ENCODE measurements at places on chromosomes 16 and 17.

DNA sequence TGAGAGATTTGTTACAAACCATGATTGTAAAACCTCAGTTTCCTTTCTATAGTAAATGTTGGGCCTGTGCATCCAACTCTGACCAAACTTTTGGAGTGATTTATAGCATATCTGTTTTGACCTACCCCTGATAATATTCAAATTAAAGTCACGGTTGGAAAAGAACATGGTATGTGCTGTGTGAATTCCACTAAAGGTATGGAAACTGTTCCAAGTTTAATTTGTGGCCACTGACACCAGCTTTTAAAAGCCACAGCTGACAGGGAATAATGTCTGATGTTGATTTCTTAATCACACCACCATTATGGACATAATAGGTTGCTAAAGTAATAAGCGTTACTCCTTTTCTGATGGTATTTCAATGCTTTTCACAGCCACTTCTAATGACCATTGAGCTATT, 1215.9 kb downstream of the CDH8 start:
- DNase-seq: no peak

DNA sequence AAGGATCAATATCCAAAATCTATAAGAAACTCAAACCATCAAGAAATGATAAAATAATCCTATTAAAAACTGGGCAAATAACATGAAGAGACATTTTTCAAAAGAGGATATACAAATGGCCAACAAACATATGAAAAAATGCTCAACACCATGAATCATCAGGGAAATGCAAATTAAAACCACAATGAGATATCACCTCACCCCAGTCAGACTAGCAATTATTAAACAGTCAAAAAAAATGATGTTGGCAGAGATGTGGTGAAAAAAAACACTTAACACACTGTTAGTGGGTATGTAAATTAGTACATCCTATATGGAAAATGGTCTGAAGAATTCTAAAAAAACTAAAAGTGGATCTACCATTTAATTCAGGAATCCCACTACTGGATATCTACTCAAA, 379.0 kb upstream of the SOX9 start:
- DNase-seq: no peak

DNA sequence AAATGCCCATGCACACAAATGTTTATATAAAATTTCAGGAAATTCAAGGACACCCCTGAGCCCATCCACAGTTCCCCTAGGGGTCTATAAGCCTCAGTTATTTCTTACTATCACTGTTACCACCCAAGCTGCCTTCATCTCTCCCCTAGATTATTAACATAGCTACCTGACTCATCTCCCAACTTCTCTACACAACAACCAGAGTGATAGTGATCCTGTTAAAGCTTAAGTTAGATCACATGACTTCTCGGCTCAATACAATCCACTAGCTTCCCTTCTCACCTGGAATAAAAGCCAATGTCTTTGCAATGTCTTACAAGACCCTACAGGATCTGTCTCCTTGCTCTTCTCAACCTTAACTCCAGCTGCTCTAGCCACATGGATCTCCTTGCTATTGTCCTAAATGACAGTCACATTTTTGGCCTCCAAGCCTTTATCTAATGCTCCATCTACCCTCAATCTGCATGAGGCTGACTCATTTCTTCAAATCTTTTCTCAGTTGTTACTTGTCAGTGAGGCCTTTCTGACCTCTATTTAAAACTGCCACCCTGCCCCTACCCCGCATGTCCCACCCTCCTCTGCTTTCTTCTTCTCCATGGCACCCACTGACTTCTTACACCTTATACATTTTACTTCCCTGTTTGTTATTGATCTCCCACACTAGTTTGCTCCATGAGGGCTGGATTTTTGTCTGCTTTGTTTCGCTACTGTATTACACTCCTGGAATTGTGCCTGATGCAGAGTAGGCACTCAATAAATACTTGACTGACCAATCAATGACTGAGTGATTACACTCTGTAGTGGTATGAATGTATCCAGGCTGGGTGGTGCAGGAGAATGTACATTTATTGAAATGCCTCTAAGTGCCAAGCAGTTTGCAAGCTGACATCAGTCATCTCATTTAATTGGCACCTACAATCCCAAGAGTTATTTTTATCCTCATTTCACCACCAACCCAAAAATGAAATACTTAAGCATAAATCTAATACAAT, 5.2 kb upstream of the LIG3 start:
- DNase-seq: no peak

- peak; percentile 68 for DNase-seq
Measured at GRCh38 chr16:80583466-80583865, 42.7 kb downstream of the DYNLRB2 start.

- DNase-seq: no peak
Measured at GRCh38 chr16:67386861-67387455, 6.3 kb downstream of the TPPP3 start.

DNA sequence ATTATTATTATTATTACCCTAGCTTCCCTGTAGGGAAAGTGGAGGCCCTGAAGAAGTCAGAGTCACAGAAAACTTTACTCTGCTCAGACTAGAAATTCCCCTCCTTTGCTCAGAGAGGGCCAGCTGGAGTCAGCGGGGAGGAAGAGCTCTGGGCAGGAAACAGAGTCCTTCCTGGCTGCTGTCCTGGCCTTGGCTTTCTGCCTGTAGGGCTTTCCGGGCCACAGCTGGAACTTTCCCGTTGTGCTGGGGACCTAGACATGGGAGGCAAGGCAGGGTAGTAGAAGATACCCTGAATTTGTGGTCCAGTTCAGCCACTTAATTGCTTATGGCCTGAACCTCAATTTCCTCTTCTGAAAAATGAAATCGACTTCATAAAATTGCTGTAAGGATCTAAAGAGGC, 14.0 kb upstream of the CCL2 start:
- no peak for DNase-seq

DNA sequence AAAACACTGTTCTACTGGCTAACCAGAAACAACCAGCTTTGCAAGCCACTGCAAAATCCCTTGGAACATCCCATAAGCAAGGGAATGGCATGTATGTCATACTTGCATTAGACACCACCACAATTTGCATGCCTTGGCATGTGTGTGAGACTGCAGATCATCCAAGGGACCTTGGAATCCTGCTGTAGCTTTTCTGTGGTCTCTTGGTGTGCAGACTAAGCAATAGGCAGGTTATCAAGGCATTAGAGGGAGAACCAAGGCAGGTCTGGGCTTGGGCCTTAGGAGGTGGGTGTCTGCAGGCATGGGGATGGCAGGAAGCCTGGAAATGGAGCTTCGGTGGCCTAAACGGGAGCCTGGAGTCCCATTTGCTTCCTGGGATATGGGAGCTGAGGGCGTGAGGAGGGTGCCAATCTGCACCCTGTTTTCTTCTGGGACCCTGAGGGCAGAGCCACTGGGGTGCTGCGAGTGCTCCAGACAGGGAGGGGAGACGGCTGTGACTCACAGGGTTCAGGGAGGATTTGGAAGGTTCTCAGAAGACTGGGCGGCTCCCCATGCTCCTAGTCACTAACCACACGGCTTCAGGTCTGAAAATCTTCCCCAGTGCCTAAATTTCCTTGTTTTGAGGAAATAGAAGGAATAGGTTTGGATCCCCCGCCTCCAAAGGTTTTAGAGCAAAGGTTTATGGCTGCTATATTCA, 36.6 kb downstream of the FAM20A start:
- no peak for DNase-seq

- no peak for DNase-seq
Measured at GRCh38 chr17:21680366-21680765, 12.0 kb upstream of the KCNJ18 start.
